Gastroesophageal sphincter (tissue), 4 donors: ENCODE measurements at places on chromosomes 3 and 15. TPM values are rescaled to one million over a fixed set of nuclear protein-coding genes. Genes with fewer than 3 reads are reported as not detected.

AP2M1 gene
- total RNA-seq, result 311 TPM

CD200 gene
- 4.2 TPM for total RNA-seq

PPM1L gene
- total RNA-seq, result 72.4 TPM

KLHL6 gene
- total RNA-seq, result 0.62 TPM

ZNF501 gene
- 16.3 TPM for total RNA-seq

PEX5L gene
- total RNA-seq, result not detected

MAGEL2 gene
- total RNA-seq, result not detected
